ENCODE measurements at places on chromosomes 1 and 21.

DNA sequence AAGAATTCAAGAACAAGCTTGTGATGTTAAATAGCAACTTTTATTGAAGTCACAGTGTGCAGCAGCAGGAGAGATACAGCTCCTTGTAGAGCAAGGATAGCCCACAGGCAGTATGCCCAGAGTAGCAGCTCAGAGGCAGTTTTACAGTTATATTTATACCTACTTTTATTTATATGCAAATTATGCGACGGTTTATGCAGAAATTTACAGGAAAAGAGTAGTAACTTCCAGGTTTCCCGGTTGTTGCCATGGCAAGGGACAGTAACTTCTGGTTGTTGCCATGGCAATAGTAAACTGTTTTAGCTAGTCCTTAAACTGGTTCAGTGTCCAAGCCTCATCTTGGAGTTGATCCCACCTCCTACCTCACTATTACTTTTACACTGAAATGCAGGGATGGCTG is 344.6 kb upstream of the LYPLAL1 start:
- no peak for DNase-seq

- DNase-seq = no peak
These were observed 36.9 kb upstream of the SLC22A15 start for GRCh38 chr1:115939455-115939854.

DNA sequence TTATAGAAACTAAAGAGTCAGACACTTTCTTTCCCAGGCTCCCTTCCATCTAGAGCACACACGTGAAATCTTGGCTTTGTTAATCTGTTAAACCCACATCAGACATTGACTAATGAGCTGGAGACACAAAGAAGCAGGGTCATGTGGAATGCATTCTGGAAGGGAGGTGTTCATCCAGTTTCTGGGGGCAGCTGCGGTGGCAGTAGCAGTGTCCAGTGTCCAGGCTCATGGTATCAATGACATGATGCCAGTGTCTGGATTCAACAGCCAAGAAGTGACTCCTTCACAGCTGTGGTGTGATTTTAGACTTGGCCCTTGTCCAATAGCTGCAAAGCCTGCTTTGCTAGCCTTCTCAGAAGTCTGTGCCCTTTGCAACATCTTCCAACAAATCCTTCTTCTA is 95.2 kb downstream of the NTPCR start:
- DNase-seq = no peak

DNA sequence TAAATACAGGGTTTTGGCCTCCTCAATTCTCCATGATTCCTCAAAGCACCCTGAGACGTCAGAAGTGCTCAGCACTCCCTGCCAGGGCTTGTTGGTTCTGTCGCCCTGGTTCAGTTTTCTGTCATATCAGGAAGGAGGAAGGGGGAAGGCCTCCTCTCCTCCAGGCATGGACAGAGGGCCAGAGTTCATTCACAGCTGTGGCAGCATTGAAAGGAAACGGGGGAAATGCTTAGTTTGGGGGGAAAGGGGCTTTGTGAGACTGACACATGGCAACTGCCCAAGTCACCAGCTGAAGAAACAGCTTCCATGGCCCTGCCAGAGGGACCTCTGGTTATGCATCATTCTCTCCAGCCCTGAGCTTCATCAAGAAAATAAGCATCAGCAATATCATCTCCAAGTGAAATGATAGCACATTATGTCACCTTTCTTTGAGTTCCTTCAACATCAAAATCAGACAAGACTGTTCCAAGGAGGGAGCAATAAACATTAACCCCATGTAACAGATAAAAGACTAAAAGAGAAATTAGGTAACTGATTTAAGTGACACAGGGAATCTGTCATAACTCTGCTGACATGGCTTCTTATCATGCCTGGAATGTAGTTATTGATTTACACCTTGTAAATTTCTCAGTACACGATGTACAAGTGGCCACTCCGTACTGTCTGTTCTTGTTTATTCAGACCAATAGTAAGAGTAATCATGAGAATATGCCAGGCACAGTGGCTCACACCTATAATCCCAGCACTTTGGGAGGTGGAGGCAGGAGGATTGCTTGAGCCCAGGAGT is 103.2 kb upstream of the SLC25A33 start:
- peak; percentile 58 for DNase-seq

GRCh38 chr1:223737342-223737741 is 25.0 kb downstream of the CAPN2 start:
- DNase-seq = no peak

- DNase-seq = no peak
These were observed 12.1 kb upstream of the FAM131C start for GRCh38 chr1:16085522-16085921.

DNA sequence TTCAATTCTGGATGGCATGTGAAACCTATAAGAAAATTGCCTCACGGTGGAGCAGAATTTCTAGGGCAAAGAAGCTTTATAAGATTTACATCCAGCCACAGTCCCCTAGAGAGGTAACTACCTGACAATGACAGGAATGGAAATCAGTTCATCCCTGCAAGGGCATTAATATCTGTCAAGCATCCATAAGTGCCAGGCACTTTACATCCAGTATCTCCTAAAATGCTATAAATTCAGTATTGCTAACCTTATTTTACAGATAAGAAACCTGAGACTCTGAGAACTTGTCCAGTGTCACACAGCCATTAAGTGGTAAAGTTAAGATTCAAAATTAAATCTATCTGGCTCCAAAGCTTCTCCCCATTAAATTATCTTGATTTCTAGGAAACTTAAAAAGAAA is 22.3 kb downstream of the RGS13 start:
- no peak for DNase-seq

DNA sequence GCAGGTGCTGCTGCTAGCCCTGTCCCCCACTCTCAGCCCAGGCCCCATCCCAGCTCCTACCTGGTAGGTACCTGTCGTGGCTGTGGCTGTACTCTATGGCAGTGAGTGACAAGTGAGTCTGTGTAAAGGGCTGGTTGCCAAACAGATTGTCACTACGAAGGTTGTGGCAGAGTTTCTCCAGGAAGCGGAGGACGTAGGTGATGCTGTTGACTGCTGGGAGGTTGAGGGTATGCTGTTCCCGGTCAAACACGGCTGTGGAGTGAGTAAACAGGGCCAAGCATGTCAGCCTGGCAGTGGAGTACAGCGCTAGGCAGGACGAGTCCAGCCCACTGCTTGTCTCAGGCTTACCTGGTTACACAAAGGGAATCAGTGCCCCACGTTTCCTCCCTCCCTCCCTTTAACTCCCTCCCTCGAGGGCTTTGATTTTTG is 24.8 kb upstream of the SLFNL1 start:
- DNase-seq = peak; percentile 46

GRCh38 chr1:79259390-79260336 is 253.1 kb upstream of the ADGRL4 start:
- no peak for DNase-seq
